ENCODE measurements at places on chromosomes 3 and 15.

DNA sequence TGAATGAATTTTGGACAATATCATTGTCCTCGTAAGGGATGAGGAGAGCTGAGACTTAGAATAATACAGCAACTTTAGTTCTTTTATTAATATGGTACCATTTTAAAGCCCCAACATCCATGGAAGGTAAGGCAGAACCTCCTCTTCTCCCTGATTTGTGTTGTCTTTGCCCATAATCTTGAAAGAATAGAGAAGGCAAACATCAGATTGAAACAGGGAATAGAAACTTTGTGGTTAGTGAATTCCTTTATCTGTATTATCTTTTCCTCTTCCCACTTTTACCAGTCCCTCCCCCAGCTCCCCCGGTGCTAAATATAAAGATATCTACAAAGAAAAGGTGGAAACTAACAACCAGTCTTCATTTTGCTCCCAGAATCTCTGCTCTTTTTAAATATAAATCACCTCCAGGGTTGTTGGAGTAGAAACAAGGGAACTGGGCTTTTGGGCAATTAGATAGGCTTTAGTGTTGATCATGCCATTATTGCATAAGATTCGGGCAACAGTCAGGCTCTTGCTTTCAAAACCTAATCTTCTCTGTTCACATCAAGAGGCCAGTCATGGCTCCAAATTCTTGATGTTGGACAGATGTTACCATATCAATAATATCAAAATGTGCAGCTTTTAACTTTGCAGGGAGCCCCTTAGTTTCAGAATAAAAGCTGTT lies 32.5 kb downstream of the ITPR1 start:
- DNase-seq = no peak

GRCh38 chr15:69576035-69576526 lies 123.5 kb downstream of the RPLP1 start:
- peak; percentile 52 for DNase-seq

GRCh38 chr3:155908605-155909004 lies 38.2 kb downstream of the GMPS start:
- no peak for DNase-seq

DNA sequence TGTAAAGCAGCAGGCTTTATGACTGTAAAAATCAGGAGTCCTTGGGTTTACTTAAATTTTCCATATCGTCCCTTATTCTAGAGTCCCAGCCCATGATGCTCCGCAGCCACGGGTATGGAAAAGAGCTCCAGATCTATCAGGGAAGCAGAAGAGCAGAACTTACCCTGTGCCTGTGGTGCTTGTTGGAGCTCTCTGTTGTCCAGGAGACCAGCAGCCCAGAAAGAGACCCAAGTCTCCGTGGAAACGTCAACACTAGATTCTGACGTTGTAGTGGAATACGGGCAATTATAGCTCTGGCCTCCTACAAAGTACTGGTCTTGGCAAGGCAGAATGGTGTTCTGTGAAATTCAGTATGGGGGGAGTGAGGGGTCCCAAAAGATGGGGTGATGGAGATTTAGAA lies 2.0 kb downstream of the GMNC start:
- DNase-seq = no peak

DNA sequence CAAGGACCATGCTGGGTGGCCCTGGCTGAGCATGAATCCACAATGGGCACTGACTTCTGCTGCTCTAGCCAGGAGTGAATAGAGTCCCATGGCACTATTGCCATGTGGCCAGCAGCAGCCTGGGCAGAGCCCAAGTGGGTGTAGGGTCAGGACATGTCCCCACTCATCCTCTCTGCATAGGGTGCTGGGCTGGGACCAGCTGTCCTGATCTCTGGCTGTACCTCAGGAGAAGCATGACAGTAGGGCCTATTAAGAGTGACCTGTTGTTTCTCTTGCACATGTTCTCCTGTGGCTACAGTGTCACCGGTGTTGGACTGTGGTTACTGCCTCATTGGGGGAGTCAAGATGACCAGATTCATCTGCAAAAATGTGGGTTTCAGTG lies 46.9 kb downstream of the DLEC1 start:
- no peak for DNase-seq

GRCh38 chr3:61182662-61183061 lies 68.6 kb downstream of the FHIT start:
- DNase-seq = no peak

- DNase-seq = peak; percentile 8
Measured at GRCh38 chr3:43215663-43216275, 70.6 kb upstream of the SNRK start.

- no peak for DNase-seq
Measured at GRCh38 chr3:26550413-26550812, 72.2 kb upstream of the LRRC3B start.

GRCh38 chr15:70192041-70192440 lies 94.3 kb upstream of the TLE3 start:
- no peak for DNase-seq

DNA sequence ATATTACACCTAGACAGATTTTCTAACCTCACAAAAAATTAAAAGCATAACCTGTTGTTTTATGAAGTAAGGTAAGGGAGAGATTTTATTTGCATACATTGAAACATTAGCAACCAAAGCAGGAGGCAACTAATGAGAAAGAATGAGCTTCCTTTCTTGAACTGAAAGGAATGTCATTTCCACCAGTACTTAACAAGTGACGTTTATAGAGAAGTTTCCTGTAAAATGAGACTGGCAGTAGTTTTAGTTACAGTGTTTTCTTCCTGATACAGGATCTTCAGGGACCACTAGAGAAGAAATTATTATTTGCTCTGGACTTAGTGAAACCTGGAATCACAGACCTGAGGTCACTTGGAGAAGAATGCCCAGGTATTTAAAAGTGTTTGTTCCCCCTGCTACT lies 27.4 kb upstream of the FRMD5 start:
- no peak for DNase-seq

DNA sequence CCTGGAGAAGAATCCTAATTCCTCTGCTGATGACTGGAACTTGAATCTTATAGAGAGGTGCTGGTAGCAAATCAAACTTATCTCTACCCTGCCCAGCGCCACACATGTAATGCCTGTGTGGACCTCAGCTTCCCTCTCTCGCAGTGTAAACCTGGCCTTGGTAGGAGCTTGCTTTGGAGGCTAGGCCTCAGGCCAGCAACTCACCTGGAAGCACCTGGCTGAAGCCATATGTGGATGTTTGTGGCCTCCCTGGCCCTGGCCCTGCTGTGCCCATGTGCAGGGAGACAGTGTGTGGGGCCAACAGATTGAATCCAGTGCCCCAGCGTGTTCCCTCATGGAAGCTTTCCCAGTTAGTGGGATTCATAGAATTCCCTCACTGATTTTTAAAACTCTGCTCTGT lies 8.4 kb downstream of the TTC21A start:
- no peak for DNase-seq

GRCh38 chr3:106302451-106303221 lies 433.8 kb upstream of the CBLB start:
- peak; percentile 59 for DNase-seq

DNA sequence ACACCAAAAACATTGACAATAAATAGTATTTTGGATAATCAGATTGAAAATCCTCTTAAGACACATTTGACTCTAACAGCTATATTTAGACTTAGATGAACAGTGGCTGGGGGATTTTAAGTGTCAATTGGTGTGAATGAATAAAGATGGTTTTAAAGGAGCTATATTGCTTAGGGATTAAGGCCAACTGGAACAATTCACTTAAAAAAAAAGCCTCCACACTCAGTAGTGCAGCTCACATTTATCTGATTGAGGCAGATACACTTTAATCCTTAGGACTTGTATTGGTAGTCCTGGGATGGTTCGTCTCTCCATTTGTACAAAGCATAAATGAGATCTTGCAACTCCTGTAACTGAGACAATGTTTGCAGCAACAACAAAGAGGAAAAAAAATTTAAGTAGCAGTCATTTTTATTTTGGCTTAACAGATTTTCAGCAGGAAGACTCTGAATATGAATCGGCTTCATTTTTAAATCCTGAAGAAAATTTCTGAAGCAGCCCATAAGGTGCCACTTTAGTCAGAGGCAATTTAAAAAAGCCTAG lies 112.0 kb downstream of the UACA start:
- DNase-seq = no peak

- DNase-seq = peak; percentile 13
Measured at GRCh38 chr3:31815631-31816440, 165.2 kb downstream of the OSBPL10 start.

DNA sequence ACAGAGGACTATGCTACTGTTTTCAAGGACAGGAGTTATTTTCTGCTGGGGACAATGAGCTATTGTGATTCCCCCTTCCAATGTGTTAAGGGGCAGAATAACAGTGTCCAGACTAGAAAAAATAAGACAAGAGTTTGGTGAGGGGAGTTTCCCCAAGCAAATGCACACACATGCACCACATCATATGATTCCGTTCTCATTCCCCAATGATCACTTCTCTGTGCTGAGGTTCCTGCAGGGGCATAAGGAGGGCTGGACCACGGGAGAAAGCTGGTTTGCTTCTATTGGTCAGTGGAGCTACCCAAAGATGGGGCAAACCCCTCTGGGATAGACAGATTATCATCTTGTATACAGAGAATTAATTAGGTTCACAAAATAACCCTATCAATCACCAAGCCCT lies 80.6 kb downstream of the RBPMS2 start:
- no peak for DNase-seq

DNA sequence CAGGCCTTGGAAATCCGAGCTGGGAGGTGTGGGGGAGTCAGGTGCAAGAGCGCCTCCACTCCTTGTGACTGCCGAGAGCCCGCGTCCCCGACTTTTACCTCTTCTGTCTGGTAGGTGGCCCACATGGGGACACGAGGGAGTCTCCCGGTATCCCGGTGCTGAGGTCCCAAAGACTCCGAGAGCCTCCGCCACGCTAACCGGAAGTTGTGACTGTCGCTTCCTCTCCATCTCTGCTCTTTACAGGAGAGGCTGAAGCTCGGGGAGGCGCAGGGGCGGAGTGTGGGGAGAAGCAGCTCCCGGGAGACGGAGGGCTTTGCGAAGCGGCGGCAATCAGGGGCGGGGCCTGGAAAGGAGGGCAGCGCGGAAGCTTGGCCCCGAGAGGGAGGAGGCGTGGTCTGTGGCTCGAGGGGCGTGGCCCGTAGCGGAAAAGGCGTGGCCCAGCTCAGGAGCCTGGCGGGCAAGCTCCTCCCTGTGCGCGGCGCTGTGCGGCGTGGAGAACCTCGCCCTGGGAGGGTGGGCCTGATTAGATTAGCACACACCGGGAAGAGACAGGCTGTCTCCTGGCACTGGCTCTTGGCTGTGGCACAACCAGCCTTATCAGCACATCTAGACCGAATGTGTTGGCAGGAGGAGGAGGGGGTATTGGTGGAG lies 143.9 kb downstream of the GABRB3 start:
- DNase-seq = no peak

- DNase-seq = no peak
Measured at GRCh38 chr15:23397779-23398178, 43.2 kb downstream of the GOLGA8S start.

GRCh38 chr15:40787344-40787841 lies 17.6 kb downstream of the C15orf62 start:
- no peak for DNase-seq

DNA sequence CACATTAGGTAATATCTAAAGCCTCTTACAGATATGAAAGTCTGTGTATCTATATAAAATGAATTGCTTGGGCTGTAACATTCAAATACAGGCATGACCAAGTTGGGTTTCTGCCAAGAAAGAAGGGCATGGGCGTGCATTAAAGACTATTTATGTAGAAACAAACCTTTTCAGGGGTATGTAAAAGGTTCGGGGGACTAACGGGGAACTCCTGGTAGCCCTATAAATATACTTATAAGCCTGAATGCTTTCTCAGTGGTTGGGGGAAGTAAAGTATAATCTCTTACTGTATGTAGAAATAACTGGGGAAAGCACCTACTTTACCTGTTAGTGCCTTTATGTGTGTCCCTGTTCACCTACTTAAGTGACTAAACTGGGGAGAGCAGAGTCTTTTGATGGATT lies 154.5 kb upstream of the TBL1XR1 start:
- DNase-seq = peak; percentile 69

DNA sequence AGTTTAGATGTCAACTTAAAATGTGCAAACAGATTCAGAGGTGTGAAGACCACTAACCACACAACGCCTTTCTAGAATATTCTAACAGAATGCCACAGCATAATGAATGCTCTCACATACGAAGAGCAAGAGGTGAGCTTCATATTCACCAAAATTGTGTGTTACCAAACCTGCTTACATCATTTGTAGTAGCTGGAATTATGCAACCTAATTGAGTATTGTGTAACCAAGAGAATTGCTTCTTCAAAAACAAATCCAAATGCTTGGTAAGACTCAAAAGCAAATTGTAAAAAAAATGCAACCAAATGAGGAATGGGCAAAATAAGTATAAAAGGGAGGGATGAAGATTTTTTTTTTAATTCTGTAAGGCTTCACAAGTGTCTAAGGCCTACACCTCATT lies 160.7 kb downstream of the TAFA4 start:
- no peak for DNase-seq

GRCh38 chr15:45242289-45242688 lies 9.7 kb upstream of the SLC28A2 start:
- DNase-seq = peak; percentile 12

DNA sequence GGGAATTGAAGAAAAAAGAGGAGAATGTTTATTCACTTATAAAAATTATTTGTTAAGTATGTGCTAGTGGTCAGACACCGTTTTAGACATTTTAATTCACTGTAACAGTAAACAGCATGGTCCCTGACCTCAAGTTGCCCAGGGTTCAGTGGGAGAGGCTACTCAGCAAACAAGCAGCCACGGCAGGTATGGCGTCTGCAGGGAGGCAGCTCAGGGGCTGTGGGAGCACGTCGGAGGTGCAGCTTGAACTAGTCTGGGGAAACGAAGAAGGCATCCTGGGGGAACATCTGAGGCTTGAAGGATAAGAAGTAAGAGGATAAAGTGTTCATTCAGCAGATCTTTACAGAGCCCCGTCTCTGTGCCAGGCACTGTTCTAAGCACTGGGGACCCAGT lies 66.0 kb downstream of the CRTC3 start:
- no peak for DNase-seq

GRCh38 chr3:13494463-13495350 lies 14.6 kb downstream of the HDAC11 start:
- peak; percentile 71 for DNase-seq

DNA sequence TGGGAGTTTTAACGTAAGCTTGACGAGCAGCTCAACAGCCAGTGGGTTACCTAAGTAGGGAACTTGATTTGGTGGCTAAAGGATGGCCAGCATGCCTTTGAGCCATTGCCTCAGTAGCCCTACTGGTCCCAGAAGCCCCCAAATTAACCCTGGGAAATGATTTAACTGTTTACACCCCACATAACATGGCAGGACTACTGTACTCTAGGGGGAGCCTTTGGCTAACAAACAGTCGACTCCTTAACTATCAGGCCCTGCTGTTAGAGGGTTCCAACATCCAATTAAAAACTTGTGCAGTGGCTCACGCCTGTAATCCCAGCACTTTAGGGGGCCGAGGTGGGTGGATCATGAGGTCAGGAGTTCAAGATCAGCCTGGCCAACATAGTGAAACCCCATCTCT lies 9.4 kb upstream of the SMCO1 start:
- peak; percentile 45 for DNase-seq

- DNase-seq = no peak
Measured at GRCh38 chr3:193348686-193349085, 29.9 kb downstream of the ATP13A5 start.

- no peak for DNase-seq
Measured at GRCh38 chr15:96312641-96313335, 17.7 kb upstream of the NR2F2 start.

GRCh38 chr15:100111125-100112060 lies 230.4 kb downstream of the ADAMTS17 start:
- peak; percentile 55 for DNase-seq

Data from NAMALWA (cell line).